8988T (cell line): ENCODE measurements at places on chromosomes 2 and 18.

DNA sequence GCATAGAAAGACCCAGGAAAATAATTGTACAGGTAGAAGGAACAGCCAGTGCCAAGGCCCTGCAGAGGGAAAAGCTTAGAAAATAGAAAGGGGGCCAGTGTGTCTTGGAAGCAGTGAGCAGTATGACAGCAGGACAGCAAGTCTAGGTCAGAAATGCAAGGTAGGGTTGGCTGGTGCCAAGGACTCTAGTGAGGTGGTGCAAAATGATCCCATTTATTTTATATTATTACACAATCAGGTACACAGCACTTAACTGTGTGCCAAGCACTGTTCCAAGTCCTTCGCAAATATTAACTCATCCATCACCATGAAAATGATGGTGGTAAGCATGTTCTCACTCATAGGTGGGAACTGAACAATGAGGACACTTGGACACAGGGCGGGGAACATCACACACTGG is 100.0 kb downstream of the AQP4 start:
- no peak for DNase-seq

DNA sequence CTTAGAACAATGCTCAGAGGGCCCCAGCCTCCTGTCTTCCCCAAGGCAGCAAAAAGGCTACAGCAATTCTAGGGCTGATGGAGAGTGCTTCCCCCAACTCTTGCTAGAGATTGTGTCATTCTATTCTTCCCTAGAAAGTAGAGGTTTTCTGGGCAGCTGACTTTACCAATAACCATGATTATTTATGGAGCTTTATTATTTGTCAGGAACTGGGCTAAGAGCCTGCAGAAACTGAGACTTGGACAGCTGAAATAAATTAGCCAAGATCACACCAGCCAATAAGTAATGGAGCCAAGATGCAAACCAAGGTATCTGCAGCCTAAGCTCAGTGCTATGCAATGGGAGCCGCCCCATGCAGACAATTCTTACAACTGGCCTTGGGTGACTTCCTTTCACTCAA is 84.8 kb downstream of the CCBE1 start:
- no peak for DNase-seq

DNA sequence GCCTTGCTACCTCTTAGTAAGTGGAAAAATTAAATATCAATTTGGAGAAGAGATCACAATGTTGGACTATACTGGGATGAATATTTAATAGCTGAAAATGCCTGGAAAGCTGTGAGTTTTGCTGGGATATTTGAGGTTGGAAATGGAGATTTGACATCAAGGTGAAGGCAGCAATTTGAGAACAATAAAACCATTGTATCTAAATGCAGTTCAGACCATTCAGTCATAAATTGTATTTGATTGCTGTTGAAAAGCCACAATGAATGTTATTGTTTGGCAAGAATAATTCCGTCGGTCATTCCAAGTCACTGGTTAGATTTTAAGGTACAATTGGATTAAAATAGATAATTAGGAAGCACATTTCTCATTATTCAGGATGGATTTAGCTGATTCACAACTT is 325.6 kb downstream of the HRH4 start:
- no peak for DNase-seq

DNA sequence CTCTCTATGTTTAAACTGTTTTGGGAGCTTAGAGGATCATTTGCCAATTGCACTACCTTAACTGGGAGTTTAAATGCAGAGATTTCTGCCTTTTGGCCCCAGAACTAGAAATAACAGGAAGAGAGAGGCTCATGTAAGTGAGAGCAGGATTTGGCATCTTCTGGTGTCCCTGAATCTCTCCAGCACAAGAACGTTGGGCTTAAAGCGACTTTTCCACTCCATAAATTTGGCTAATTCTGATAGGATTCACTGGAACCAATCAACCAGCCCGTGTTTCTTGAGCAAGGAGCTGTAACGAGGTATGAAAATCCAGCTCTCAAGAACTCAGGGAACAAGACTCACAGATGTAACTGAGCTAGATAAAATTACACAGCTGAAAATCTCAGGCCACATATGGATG is 181.0 kb downstream of the C1D start:
- DNase-seq = no peak

DNA sequence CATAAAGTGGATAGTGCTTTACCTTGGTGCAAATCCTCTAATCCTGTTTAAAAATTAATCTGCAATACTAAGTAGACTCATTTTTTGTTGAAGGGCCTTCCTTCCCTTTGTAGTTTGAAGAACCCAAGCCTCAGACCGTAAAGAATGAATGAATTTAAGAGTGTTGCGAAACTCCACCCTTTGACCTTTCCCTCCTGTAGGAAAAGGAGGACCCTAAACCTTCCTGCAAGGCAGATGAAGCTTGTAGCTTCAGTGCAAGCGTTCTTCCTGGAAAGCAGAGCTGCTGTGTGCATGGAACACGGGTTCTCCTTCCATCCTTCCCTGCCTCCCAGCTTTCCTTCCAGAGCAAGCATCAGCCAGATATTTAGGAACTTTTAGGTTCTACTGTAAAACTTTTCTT is 1.7 kb downstream of the IMPA2 start:
- DNase-seq = no peak

DNA sequence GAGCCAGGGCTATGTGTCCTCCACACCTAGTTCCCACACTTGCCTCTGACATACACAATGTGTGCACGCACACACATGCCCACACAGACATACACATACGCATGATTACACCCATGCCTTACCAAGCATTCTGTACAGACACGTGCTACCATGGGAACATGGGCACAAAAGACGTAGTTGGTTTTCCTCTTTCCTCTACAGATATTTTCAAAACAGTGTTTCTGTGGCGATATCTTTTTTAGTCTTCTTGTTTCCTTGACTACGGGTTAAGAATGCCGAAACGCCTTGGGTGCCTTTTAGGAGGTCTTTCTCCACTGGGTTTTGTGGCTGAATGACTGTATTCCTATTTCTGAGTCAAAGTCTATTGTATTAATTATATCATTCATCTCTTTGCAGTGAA is 75.5 kb upstream of the SPTBN1 start:
- DNase-seq = no peak
